HT1080 (cell line): ENCODE measurements at places on chromosomes 3 and 15.
A peak's percentile ranks its signal among the peaks of the same experiment; 100 is the strongest.

DNA sequence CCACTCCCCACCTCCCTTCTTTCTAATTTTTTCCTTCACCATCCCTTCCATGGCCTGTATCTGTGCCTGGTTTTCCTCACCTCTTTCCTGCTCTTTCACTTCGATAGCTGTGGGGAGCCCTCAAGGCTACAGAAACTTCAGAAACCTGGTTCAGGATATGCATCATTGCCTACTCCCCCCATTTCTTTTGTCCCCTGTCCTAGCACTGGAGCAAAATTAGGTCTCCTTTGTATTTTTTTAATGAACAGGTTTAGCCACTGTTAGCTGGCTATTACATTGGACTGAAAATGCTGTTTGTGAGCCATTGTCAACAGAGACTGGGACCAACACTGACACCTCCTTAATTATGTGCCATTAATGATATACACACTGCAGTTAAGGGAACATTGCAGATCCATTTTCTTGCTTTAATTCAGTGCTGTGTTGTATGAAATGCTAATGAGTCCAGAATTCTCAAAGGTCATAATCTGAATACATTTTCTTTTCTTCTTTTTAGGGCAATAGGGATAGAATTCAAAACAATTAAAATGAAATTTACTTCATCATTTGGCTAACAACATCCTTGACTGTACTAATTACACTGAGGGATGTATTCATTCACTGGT lies 138.6 kb downstream of the PDCD6IP start:
- no peak for DNase-seq

DNA sequence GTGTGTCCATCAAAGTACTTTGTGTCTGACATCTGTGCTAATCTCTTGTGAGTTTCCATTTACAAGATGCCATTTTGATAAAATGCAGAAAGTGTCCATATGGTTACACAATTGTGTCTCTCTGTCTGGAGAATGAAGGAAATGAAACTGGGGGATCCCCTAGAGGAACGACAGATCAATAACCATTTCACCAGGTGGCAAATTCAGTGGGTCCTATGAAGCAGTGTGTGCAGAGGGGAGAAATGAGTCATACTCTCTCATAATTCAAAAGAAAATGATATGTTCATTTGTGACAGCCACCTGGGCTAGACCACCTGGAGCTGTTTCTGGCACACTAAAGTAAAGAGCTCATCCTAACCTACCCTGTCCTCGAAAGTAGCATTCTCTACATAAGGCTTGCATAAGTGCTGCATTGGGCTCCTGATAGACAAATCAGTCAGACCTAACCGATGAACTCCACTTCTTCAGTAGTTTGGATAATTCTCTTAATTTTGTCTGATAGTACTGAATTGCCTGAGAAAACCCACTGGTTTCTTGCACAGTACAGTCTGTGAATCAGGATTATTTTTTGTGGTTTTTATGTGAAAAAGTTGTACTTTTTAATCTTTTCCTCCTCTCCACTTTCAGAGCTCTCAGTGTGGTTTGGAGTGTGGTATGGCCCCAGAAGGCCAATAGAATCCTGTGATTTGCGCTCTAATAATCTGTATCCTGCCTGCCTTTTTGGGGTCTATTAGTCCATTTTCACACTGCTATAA lies 10.3 kb upstream of the CD47 start:
- DNase-seq: no peak

DNA sequence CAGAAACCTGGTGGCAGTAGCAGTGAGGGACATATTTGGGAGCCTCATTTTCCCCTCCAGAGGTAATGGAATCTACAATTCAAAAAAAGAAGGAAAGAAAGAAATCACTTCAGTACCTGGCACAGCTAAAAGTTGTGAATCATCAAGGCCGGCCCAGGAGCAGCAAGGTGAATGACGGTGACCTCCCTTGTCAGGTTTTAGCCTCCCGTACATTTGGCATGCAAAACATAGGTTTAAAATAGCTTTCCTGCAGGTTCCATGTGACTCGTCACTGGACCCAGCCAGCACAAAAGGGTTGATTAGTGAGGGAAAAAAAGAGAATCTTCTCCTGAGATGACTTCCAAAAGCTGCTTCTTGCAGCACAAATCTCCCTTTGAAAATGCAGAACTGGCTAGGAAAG lies 394.2 kb downstream of the LSAMP start:
- no peak for DNase-seq

DNA sequence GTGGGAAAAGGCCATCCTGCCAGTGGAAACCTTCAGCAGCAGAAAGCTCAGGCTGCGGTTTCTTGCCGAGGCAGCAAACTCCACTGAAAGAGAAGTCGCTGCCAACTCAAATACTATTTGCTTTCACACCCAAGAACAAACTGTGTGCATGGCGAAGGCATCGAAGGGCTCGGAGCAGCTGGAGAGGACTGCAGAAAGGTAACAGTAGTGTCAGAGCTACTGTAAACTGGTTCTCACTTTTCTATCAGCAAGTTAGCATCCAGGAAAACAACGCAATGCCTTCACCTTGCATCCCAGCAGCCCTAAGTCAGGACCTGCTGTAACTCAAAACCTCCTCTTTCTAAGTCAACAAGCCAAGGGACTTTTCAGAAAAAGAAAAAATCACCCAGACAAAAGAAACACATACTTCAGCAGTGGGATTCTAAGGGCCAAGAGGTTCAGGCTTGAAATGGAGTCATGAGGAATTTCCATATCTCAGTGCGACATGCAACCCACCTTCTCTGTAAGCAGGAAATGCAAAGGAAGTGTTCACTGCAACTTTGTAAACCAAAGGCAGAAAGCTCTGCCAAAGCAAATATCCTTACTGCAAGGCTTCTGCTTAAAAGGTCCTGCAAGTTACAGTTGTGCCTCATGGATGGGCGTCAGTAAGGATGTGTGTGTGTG lies 193.5 kb downstream of the FOXP1 start:
- peak; percentile 79 for DNase-seq

GRCh38 chr3:42803414-42804105 lies 730 bp downstream of the HIGD1A start:
- DNase-seq: peak; percentile 41

GRCh38 chr3:62615258-62615849 lies 242.0 kb upstream of the FEZF2 start:
- no peak for DNase-seq

DNA sequence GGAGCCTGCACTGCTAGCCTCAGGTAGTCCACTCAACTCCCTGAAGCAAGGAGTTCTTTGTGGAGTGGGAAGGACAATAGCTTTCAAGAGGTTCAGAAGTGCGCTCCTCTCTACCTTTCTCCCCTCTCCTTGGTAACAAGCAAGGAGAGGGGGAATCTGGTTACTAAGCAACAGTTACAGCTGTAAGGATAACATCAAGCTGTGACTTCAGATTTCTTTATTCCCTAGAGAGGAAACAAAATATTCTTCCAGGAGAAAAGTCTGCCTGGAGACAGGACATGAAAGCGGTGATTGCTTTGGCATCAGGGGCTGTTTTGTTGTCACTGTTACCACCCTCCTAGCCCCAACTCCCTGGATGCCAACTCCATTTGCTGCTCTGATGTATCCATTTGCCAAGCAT lies 70.4 kb downstream of the TRANK1 start:
- DNase-seq: no peak

GRCh38 chr3:146464783-146465182 lies 4.6 kb downstream of the PLSCR2 start:
- DNase-seq: no peak

DNA sequence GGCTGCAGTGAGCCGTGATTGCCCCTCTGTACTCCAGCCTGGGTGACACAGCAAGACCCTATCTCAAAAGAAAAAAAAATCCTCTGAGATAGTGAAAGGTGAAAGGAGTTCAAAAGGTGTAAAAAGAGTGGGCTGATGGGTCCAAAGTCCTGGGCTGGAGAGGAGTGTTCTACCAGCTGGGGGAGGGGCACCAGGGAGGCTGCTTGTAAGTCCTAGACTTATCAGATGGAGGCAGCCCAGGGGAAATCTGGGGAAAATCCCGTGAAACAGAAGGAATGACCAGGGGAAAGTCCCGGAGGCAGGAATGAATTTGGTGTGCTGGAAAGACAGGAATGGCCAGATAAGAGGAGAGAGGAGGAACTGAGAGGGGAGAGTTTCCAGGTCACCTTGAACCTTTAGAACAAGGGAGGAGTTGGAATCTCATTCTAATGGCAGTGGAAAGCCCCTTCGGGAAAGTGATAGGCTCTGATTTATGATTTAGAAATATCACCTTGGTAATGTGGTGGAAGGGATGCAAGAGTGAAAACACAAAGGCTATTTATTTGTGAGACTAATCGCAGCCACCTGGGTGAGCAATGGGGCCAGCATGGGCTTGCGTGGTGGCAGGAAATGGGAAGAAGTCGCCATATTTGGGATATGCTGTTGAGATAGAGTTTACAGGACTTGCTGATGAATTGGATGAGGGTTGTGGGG lies 23.4 kb upstream of the PPP4R2 start:
- no peak for DNase-seq

GRCh38 chr15:79329171-79329611 lies 18.3 kb downstream of the TMED3 start:
- peak; percentile 72 for DNase-seq
